Glutamatergic neuron (in vitro differentiated cells): ENCODE measurements at places on chromosomes 1 and 21. TPM values are rescaled to one million over a fixed set of nuclear protein-coding genes. Genes with fewer than 3 reads are reported as not detected.

FTCD gene
- total RNA-seq: 13.4 TPM

- no peak for DNase-seq
Measured at GRCh38 chr21:45615145-45615711, 28.3 kb upstream of the PCBP3 start.

GRCh38 chr21:45888386-45889009 is 93.1 kb upstream of the COL6A1 start:
- no peak for DNase-seq

FCRL2 gene
- not detected for total RNA-seq

- no peak for DNase-seq
Measured at GRCh38 chr1:64171797-64172281, 31.6 kb upstream of the UBE2U start.

DNA sequence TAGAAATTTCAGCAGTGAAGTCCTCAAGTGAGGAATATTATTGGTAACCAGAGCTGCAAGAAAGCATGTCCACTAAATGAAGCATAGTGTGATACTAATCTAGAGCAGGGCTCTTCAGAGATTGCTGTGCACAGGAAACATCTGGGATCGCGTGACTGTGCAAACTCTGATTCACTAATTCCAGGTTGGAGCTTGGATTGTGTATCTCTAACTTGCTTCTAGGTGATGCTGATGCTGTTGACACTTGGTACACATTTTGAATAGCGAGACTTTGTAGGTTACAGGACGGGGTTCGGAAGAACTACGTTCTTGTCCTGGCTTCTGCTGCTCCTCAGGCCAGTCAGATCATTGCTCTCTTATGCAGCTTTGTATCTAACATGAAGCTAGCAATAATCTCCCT is 66.5 kb downstream of the PRRX1 start:
- DNase-seq: no peak

F11R gene
- total RNA-seq: 7.7 TPM

GRCh38 chr1:36530791-36531190 is 48.1 kb upstream of the CSF3R start:
- no peak for DNase-seq

GRCh38 chr1:5156416-5157120 is 502.2 kb downstream of the AJAP1 start:
- DNase-seq: no peak

- no peak for DNase-seq
Measured at GRCh38 chr1:56256153-56257000, 323.0 kb downstream of the PLPP3 start.

GRCh38 chr21:45945066-45945867 is 36.3 kb upstream of the COL6A1 start:
- no peak for DNase-seq

GRCh38 chr1:244952280-244952933 is 88.1 kb upstream of the HNRNPU start:
- no peak for DNase-seq

GRCh38 chr1:192343344-192343743 is 26.6 kb downstream of the RGS21 start:
- no peak for DNase-seq

DNA sequence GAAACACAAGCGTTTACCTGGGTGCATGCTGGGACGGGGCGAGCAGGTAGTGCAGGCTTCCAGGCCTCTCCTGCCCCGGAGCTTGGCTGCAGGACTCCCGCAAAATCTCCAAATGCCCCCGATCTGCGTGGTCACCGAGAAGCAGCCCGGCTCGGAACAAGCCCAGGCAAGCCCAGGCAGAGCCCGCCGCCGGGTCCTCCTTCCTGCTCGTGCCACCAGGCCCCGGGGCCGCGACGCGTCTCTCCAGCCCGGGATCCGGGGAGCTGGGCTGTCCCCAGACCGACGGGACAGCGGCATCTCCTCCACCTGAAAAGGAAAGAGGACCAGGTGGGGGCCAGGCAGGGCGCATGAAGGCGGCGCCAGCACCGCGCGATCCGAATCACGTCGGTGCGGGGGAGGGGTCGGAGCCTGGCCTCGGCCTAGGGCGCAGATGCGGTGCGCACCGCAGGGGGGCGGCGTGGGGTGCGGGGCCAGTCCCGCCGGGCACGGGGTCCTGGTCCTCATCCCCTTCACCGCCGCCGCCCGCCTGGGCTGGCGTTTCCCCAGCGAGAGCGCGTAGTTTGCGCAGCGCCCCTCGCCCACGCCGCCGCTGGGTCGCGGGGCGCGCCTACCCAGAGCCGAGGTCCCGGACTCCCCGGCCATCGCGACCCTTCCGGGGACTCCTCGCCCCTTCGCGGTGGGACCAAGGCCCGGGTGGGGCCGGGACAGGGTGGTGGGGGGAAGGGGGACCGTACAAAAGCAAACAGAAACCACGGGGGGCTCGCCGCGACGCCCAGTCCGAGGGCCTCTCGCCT is 52.4 kb upstream of the H6PD start:
- DNase-seq: peak; percentile 55

CTSE gene
- not detected for total RNA-seq

- no peak for DNase-seq
Measured at GRCh38 chr1:94797291-94797690, 22.9 kb upstream of the SLC44A3 start.

DNA sequence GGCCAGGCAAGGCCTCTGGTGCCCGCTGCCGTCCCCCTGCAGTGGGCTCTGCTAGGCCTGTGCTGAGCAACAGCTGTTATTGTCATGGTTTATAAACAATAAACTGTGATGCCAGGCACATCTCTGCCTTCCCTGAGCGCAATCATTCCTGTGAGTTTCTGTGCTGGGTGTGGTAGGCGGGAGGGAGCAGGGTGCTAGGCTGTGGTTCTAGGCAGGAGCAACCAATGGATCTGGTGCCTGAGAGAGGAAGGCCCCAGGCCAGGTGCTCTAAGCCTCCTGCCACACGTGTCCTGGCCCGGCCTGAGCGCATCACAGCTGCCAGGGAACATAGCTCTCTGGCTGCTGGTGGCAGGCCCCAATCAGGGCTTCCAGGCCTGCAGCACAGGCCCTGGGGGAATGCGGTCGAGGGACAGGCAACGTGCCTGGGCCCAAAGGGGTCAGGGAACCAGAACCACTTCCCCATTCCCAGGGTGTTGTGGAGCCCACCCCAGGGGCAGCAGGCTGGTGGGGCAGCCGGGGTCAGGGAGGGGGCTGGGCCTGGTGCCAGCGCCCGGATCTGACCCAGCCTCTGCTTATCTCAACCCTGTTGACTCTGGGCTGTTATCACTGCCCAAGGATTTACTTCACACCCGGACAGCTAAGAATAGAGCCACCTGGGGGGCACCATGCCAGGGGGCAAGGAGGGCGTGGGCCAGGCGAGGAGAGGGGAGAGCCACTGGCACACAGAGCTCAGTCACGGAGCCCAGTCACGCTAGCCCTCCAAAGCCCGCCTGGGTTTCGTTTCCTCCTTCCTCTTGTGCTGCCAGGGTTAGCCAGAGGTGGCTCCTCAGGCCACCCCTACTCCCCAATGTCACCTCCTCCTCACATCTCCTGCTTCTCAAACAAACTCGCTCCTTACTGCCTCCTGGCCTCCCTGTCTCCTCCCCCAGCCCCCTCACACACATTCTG is 11.5 kb downstream of the TRIM46 start:
- DNase-seq: no peak

DNA sequence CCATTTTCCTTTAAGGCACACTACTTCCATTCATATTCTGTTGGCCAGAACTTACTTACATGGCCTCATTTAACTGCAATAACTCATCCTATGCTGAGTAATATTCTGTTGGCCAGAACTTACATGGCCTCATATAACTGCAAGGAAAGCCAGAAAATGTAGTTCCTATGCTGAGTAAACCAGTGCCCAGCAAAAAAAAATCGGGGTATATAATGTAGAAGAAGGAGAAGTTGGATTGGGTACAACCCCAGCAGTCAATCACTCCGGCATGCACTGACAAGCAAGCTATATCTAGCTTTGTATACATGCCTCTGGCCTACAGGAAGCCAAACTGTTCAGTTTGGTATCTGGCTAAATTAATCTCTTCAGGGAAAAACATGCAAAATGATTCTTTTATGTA is 39.4 kb upstream of the PPIH start:
- no peak for DNase-seq

DNA sequence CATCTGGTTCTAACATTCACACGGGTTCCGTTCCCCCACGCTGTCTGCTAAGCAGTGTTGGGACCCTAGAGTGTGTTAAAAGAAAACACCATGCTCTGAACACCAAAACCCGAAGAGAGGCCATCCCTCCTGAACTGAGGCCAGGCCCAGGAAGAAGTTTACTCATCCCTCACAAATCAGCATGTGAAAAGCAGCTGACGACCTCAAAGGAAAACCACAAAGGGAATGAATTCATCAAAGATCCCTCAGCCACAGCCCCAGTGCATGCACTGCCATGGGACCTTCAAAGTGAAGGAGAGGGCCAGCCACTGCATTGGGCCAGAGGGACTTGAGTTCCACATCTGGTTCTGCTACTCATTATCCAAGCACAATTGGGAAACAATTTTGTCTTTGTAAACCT is 7.0 kb upstream of the PSEN2 start:
- no peak for DNase-seq

- no peak for DNase-seq
Measured at GRCh38 chr1:192954705-192955265, 104.4 kb downstream of the UCHL5 start.
